GM06990 (cell line): ENCODE measurements at places on chromosomes 5 and 9.

- DNase-seq = peak; percentile 77
Observed at GRCh38 chr5:181159286-181160151, 12.1 kb downstream of the OR2V2 start.

DNA sequence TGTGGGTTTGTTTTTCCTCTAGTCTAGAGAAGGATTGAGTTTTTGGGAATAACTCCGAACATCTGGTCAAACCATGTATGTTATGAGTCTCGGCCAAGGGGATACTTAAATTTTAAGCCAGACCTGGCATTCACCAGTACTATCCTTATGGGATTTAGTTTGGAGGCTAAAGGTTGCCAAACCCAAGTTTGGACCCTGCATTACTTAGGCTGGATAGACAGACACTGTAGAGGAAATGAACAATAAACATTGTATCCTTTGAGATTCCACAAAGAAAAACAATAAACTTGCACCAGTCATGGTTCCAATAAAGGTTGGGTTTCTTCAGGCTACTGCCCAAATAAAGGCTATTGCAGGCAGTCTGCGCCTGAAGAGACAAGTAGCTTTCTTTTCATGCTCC is 296.7 kb upstream of the MEF2C start:
- DNase-seq = no peak

GRCh38 chr5:154162539-154163151 is 27.9 kb upstream of the GALNT10 start:
- DNase-seq = no peak

- DNase-seq = no peak
Observed at GRCh38 chr5:23411200-23411599, 96.2 kb upstream of the PRDM9 start.
